Activated CD4-positive, alpha-beta memory T cell treated with anti-CD3 and anti-CD28 coated beads, Interleukin-2, amount 10 ng/mL, durations not matched to agents 7 days and 5 days (primary cell): ENCODE measurements at places on chromosomes 13 and 19. TPM values are rescaled to one million over a fixed set of nuclear protein-coding genes. Genes with fewer than 3 reads are reported as not detected.
A peak's percentile ranks its signal among the peaks of the same experiment; 100 is the strongest.

DNA sequence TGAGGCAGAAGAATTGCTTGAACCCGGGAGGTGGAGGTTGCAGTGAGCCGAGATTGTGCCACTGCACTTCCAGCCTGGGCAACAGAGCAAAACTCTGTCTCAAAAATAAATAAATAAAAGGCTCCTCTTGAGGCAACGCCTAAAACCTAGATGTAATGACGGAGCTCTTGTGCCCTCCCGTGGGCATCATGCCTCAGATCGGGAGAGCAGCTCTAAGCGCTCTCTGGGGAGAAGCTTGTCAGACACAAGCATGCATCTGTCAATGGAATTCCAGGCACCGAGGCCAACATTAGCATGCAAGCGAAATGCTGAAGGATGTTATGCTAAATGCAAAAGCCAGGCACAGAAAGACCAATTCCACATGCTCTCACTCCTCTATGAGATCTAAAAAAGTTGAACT, 45.6 kb upstream of the MRI1 start:
- no peaks in the 10 kb centered on the region for H3K36me3 ChIP-seq
- H3K27me3 ChIP-seq, result peaks cover 10% of the 10 kb centered on the region
- H3K4me1 ChIP-seq, result no peaks in the 10 kb centered on the region
- no peak overlapping the region for H3K4me3 ChIP-seq
- no peak for DNase-seq

- H3K4me3 ChIP-seq, result no peak overlapping the region
- H3K27ac ChIP-seq, result no peak overlapping the region
- H3K4me1 ChIP-seq, result peaks cover 21% of the 10 kb centered on the region
- peak; percentile 93 for DNase-seq
- peaks cover 1% of the 10 kb centered on the region for H3K27me3 ChIP-seq
- no peaks in the 10 kb centered on the region for H3K36me3 ChIP-seq
These were observed 6.0 kb downstream of the AP1M2 start for GRCh38 chr19:10580979-10581631.

- no peak overlapping the region for H3K27ac ChIP-seq
- no peak overlapping the region for H3K4me3 ChIP-seq
- DNase-seq, result no peak
These were observed 256.6 kb downstream of the ABCC4 start for GRCh38 chr13:95044452-95045205.

GRCh38 chr19:18227781-18228271, 1.6 kb upstream of the PDE4C start:
- peaks cover 63% of the 10 kb centered on the region for H3K27me3 ChIP-seq
- H3K4me1 ChIP-seq, result peaks cover 18% of the 10 kb centered on the region
- DNase-seq, result no peak
- no peak overlapping the region for H3K27ac ChIP-seq
- no peak overlapping the region for H3K4me3 ChIP-seq
- H3K36me3 ChIP-seq, result no peaks in the 10 kb centered on the region

DNA sequence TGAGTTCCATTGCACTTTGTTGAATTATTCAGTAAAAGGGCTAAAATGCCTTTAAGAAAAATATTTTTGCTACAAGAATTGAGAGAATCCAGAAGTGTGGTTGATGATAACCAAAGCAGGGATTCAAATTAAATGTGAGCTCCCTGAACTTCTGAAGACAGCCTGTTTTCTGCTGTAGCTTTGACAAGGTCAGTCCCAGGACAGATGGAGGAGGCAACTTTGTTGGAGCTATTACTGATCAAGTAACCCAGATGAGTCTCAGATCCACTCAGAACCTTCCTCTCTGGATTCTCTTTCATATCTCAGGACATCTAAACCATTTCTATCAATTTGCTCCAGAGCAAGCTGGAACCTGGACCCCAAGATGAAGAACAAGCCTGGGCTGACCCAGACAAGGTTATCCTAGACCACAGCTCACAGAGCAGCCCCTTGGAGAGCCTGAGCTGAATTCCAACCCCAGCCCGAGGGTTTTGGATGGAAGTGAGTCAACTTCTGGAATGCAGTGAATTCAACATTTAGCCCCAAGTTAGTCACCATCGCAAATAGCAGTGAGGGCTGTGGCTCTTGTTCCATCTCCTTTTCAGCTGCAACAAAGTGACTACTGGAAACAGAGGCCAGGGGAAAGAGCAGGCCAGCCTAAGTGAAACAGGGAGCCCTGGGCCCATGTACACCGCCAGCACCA, 137.8 kb upstream of the TSC22D1 start:
- H3K4me3 ChIP-seq, result no peak overlapping the region
- no peaks in the 10 kb centered on the region for H3K4me1 ChIP-seq
- DNase-seq, result no peak
- peaks cover 5% of the 10 kb centered on the region for H3K27me3 ChIP-seq
- H3K36me3 ChIP-seq, result no peaks in the 10 kb centered on the region

- peaks cover 10% of the 10 kb centered on the region for H3K4me1 ChIP-seq
- H3K27ac ChIP-seq, result no peak overlapping the region
- no peaks in the 10 kb centered on the region for H3K27me3 ChIP-seq
- DNase-seq, result no peak
These were observed 1.4 kb downstream of the BTBD2 start for GRCh38 chr19:2014131-2014571.

- H3K4me1 ChIP-seq, result no peaks in the 10 kb centered on the region
- H3K36me3 ChIP-seq, result no peaks in the 10 kb centered on the region
- DNase-seq, result no peak
- H3K27ac ChIP-seq, result no peak overlapping the region
These were observed 21.5 kb upstream of the GSX1 start for GRCh38 chr13:27770809-27771208.

GRCh38 chr13:47025791-47026447, 129.1 kb upstream of the HTR2A start:
- H3K27ac ChIP-seq, result no peak overlapping the region
- H3K4me1 ChIP-seq, result no peaks in the 10 kb centered on the region
- no peaks in the 10 kb centered on the region for H3K27me3 ChIP-seq
- DNase-seq, result no peak
- no peaks in the 10 kb centered on the region for H3K36me3 ChIP-seq

- no peak for DNase-seq
- peak overlapping the region; percentile 77 for H3K27ac ChIP-seq
- H3K4me3 ChIP-seq, result peak overlapping the region; percentile 70
- H3K27me3 ChIP-seq, result no peaks in the 10 kb centered on the region
These were observed 73.2 kb upstream of the MLNR start for GRCh38 chr13:49146950-49147355.

DNA sequence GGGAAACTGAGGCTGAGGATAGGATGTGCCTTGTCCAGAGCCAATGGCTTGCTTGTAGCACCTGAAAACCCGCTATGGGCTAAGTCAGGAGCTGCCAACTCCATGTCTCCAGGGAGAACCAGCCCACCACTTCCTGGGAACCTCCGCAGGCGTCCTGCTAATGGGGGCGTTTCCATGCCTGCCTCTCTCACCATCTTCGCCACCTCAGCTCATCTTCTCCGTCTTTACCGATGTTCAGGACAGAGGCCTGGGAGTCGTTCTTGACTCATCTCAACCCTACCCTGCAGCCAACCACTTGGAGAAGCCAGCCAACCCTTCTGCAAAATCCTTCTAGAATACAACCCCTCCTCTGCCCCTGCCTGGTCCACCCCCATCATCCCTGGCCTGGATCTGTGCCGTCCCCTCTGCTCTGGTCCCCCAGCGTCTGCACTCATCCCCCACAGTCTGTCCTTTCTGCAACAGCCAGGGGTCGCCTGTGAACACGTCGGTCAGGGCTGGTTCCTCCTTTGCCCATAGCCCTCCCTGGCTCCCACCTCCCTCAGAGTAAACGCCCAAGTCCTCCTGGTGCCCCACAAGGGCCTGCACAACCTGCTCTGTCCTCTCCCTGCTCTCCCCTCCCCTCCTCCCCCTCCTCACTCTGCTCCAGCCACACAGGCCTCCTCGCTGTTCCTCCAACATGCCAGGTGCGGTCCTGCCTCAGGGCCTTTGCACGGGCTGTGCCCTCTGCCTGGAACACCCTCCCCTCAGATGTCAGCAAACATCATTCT, 31.0 kb downstream of the PTPRS start:
- no peak overlapping the region for H3K27ac ChIP-seq
- peaks cover 2% of the 10 kb centered on the region for H3K27me3 ChIP-seq
- H3K4me1 ChIP-seq, result no peaks in the 10 kb centered on the region
- H3K4me3 ChIP-seq, result no peak overlapping the region
- no peaks in the 10 kb centered on the region for H3K36me3 ChIP-seq
- DNase-seq, result no peak

- peaks cover 59% of the 10 kb centered on the region for H3K36me3 ChIP-seq
- H3K27me3 ChIP-seq, result no peaks in the 10 kb centered on the region
- H3K4me3 ChIP-seq, result no peak overlapping the region
- DNase-seq, result no peak
- H3K27ac ChIP-seq, result no peak overlapping the region
These were observed 14.2 kb downstream of the UPF1 start for GRCh38 chr19:18845961-18846360.

DNA sequence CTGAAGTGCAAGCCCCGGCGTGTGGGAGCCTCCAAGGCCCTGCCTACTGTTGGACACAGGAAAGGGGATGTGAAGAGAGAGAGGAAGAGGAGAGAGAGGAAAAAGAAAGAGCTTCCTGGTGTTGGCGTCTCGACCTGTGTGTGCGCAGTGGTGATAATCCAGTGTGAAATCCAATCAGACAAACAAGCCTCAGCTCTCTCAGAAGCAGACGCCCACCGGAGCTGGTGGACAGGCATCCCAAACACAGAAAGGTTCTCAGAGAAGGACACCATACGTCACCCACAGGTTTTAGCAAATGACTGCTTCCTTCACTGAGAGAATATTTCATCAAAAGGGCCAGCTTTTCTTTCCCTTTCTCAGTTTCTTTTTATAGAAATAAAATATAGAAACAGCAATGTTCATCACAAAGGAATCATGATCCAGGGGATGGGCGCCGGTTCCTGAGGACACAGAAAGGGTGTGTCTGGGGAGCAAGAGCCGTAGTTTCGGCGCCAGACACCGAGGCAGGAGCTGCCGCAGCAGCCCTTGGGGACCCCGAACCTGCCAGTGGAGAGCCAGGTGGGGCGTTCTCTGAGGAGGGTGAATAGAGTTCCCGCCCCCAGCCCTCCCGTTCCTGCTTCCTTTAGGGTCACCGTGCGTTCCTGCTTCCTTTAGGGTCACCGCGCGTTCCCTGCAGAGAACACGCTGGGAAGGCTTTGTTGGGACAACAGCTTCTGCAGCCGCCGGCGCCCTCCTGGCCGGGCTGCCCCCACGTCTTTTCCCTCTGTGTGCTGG, 145.8 kb upstream of the SOX1 start:
- no peak overlapping the region for H3K4me3 ChIP-seq
- no peak overlapping the region for H3K27ac ChIP-seq
- no peaks in the 10 kb centered on the region for H3K36me3 ChIP-seq
- no peaks in the 10 kb centered on the region for H3K4me1 ChIP-seq
- H3K27me3 ChIP-seq, result no peaks in the 10 kb centered on the region

DNA sequence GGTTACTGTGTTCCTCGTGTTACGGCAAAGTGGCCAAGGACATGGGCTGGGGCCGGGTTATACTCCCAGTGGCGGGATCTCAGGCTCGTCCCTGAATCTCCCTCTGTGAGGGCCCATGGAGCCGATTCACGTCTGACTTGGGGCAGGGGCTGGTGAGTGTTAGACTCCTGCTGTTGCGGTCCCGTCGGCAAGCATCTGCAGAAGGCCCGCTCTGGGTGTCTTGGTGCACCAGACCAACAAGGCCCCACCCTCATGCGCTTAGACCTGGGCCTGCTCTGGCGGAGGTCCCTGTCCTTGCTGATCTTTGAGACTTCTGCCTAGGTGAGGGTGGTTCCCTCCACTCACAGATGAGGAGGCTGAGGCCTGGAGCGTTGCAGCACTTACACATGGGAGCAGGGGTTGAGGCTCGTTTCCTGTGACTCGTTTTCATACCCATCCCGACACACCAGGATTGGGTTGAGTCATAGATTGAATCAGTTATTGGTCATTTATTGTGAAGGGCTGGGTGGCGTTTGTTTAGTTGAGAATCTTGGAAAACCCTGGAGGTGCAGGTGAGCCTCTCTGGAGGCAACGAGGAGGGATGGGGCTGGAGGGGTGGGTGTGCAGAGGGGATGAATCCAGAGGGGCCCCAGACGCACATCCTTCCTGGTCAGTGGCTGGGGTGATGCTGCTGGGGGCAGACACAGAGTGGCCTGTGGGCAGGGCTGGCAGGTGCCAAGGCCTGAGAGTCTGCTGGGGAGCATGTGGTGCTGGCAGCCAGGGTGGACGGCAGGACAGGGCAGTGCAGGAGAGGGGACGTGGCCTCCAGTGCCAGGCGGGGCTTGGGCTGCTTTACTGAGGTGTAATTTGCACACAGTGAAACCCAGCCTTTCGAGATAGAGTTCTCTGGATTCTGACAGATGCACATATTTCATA, 4.6 kb downstream of the EPN1 start:
- H3K27ac ChIP-seq, result no peak overlapping the region
- no peak overlapping the region for H3K4me3 ChIP-seq
- H3K27me3 ChIP-seq, result no peaks in the 10 kb centered on the region
- peaks cover 41% of the 10 kb centered on the region for H3K4me1 ChIP-seq

DNA sequence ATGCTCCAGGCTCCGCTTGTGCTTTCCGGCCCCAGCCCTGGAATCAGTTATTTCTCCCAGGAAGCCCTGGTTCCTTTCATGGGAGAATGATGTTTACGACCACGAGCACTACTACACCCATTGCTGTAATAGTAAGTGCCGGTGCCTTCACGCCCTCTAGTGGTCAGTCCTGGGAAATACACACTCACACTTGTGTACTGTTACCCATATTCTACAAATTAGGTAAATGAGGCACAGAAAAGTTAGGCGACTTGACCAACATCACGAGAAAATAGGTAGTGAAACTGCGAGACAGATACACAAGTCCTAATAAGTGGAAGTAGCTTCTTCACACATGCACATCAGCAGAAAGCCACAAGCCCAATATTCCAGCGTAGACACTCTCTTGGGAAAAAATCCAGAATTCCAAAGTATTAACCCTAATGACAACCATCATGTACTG, 21.7 kb downstream of the CEACAM21 start:
- H3K27ac ChIP-seq, result no peak overlapping the region
- H3K36me3 ChIP-seq, result no peaks in the 10 kb centered on the region
- peaks cover 15% of the 10 kb centered on the region for H3K4me1 ChIP-seq
- no peak overlapping the region for H3K4me3 ChIP-seq
- peak; percentile 80 for DNase-seq

DNA sequence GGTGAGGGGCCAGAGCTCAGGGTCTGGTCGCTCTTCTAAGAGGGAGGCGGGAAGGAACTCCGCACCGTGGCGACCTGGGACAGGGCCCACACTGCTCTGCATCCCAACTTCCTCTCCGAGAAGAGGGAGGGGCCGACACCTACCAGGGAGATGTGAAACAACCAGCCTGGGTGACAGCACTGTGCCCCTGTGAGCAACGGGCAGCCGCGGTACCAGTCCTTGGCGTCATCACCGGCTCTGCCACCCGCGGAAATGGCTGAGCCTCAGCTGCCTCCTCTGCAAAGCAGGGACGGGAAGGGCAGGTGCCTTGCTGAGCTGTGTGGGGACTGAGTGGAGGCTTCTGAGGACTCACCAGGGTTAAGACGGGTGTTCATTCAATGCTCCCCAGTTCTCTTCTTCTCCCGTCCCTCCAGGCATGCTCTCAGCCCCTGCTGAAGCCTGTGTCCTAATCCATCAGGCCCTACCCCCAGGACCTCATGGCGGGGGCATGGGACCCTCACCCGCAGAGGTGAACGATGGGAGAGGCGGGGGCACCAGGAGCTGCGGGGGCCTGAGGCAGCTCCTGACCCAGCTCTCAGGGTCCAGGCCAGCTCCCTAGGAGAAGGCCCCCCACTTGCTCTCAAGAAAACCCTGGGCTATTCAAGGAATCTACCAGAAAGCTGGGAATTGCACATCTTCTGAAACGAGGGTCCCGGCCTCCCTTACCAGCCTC, 9.3 kb downstream of the ZNF787 start:
- H3K4me1 ChIP-seq, result peaks cover 31% of the 10 kb centered on the region
- peak; percentile 41 for DNase-seq
- no peak overlapping the region for H3K27ac ChIP-seq
- no peak overlapping the region for H3K4me3 ChIP-seq

The LNX2 gene
- total RNA-seq, result 8.1 TPM

The ZNF8 gene
- total RNA-seq, result 4.5 TPM

The RHPN2 gene
- 1.2 TPM for total RNA-seq

The PTBP1 gene
- total RNA-seq, result 385 TPM

The FBXO46 gene
- 36.4 TPM for total RNA-seq

The ZNF507 gene
- 23.7 TPM for total RNA-seq
